Activated naive CD8-positive, alpha-beta T cell treated with anti-CD3 and anti-CD28 coated beads, Interleukin-2, amount 50 U/mL, for 16 hours (primary cell): ENCODE measurements at places on chromosomes 5 and 9.

- no peak for DNase-seq
Observed at GRCh38 chr5:58115811-58116210, 344.1 kb downstream of the PLK2 start.

DNA sequence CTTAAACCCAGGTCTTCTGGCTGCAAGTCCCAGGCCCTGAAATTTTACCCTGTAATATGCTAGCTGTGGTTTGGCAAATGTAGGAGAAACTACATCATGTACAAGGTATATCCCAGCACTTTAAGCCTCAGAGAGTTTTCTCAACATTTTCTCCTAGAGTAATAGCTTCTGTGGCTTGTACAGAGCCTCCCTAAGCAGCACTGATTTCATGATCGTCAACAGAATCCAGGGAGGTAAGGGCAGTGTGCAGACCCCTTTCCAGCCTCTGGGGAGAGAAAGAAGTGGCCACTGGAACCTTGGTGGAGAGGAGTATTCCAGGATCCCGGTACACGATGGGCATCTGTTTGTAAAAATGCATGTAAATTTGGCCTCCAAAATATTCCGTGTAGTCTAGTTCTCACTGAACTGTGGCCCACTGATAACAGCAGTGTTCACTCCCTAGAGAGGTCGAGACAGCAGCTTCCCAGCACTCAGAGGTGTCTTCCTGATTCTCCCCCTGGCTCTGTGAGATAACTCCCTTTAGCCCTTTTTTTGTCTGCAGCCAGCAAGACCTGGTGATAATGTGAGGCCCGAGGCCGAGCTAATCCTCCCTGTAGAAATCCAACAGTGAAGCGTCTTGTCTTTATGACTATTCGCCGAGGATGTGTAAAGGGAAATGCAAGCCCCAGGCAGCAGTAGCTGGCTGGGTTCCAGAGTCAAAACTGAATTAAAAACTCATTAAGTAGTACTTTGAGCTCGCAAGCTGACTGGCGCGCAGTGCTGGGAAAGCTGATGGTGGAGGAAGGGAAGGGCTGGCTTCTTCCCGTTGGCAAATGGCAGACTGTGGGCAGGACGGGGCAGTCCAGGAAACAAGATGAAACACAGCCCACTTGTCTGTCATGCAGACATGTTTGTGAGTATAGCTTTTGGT, 59.0 kb downstream of the MAP1B start:
- no peak for DNase-seq

DNA sequence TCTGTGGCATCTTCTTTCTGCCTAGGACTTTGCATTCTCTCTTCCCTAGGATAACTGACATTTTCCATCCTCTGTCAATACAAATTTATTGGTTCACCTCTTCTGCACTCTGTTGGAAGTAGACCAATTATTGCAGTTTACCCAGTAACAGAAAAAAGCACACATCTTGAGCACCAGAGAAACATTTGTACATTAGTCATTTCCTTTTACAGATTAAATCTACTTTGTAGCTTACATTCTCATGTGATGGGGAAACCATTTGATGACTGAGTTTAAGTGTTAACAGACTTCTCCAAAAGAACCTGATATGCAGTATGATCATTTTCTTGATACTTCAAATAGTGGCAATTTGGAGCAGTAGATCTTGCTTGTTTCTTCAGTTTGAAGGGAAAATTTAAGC, 1098.8 kb downstream of the DTWD2 start:
- no peak for DNase-seq

- no peak for DNase-seq
Observed at GRCh38 chr9:97935276-97935675, 2.7 kb downstream of the HEMGN start.

DNA sequence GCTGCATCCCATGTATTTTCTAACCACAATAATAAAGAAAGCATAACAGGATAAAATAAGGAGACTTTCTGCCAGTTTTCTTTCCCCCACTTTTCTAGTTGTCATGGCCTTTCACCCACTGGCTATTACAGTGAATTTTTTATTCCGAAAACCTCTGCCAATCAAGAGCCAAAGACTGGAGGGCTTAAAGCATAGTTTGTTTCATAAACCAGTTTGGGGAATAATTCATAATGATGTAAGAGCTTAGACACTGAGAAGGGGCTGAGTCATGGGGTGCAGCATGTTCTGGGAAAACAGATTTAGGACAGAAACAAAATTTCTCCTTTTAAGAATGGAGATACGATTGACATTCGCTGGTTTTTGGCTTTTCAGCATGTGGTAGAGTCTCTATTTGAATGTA, 4.4 kb upstream of the GLIPR2 start:
- no peak for DNase-seq

DNA sequence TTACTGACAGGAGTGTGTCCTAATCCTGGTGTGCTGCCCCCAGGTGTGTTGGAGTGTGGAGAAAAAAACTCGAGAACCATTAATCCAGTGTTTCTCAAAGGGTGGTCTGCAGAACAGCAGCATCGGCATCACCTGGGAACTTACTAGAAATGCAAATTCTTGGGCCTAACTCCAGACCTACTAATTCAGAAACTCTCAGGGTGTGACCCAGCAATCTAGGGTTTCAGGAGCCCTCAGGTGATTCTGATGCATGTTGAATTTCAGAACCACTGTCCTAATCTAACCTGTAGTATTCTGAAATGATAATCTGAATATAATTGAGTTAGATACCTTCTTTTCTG, 30.0 kb upstream of the IL6ST start:
- DNase-seq = no peak

DNA sequence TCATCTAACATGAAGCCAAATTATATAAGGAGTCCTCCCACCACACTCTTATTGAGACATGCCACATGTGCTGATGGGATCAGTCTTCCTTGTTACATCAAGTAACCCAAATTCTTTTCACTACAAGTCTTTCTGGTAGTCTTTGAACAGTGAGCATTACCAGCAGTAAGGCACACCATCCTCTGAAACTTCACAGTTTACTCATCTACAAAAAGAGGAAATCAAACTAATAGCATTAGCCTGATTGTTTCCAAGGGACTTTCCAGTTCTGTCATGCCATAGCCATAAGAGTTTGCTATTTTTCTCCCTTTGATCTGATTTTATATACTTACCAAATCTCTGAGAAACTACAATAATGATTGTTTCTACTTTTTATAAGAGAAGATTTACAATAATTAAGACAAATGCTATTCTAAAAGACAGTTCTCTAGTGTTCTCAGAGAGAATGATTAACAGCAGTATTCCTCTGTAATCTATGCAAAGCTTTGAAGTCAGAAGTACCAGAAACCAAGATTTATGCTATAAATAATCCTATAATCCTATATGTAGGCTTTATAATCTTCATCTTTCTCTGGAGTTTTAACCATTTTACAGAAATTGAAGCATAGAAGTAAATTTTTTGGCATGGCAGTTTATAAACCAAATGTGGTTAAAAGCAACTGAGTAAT, 166.2 kb upstream of the ACO1 start:
- no peak for DNase-seq

- no peak for DNase-seq
Observed at GRCh38 chr9:114914139-114914538, 16.3 kb downstream of the TNFSF8 start.

- DNase-seq = no peak
Observed at GRCh38 chr9:37486616-37487548, 1.1 kb downstream of the POLR1E start.

DNA sequence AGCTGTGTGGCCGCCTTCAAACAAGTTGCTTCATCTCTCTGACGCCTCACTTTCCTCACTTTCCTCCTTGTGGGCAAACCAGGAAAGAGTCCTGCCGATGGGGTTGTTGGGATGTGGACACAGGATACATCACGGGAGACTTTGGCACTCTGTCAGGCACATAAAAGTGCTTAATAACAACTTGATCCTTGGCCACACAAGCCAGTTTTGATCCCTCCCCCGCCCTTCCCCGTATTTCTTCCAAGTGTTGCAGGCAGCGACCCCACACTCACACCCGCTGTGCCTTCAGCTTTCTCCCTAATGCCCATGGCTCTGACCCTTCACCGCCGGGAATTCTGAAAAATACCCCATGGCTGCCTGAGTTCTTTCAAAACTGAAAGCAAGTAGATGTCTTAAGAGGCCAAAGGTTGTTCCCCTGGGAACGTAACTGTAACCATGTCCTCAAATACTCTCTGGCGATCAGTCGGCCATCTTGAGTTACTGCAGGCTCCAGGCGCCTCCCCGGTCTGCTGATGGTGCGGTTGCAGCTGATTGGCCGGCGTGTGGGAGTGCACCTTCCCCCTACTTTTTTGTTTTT, 59.8 kb downstream of the ARHGEF37 start:
- no peak for DNase-seq

DNA sequence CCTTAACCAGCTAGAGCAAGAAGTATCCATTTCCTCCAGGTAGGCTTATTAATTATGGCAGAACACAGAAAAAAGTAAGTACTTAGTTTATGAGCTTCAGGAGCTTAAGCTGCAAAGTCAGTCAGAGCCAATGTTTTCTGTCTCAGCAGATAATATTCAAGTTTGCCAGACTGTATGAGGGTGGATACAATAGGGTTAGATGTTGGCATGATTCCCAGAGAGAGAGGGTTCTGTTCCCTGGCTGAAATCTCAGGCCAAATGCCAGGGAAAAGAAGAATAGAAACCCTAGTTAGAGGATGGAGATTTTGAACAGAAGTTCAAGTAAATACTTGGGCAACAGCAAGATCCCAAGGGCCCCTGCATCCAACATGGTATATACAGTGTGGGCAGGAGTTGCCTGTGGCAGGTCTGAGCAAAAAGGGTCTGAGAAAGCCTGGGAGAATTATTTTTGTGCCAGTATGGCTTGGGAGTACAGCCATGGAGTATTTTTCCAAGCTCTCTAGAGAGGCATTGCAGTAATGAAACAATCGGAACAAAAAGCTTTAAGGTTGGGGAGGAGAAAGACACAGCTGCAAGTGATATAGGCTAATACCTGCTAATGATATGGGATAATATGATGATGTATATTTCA, 31.0 kb upstream of the ISOC1 start:
- no peak for DNase-seq

GRCh38 chr5:172082180-172082579, 75.7 kb upstream of the FBXW11 start:
- DNase-seq = no peak

DNA sequence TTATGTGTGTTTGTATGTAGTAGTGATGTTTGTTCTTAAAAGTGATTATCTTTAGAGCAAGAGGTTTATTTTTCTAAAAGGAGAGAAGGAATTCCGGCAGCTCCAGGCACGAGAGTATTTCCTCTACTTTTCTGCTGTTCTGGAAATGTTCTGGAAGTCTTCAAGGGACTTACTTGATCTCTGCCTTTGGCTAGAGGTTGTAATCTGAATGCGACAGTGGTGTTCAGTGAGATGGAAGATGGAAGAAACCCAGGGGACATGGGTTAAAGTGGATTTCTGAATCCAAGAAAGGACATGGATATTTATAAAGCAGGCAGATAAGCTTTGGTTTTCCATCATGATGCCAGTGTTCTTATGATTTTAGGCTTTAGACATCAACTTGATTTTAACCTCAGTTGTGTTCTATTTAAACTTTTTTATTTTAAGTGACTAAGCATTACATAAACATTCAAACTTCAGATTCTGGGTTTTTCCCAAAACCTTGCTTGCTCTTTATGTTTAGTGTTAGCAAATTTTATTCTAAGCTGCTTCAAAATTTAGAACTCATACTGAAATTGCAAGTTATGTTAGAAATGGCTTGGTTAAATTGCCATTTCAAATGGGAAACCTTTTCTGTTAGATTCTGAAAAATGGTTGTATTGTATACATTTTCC, 3.6 kb downstream of the GPR21 start:
- no peak for DNase-seq
